ENCODE measurements at places on chromosomes 3 and 15.

- no peak for DNase-seq
Observed at GRCh38 chr3:158261371-158261991, 151.6 kb downstream of the RSRC1 start.

DNA sequence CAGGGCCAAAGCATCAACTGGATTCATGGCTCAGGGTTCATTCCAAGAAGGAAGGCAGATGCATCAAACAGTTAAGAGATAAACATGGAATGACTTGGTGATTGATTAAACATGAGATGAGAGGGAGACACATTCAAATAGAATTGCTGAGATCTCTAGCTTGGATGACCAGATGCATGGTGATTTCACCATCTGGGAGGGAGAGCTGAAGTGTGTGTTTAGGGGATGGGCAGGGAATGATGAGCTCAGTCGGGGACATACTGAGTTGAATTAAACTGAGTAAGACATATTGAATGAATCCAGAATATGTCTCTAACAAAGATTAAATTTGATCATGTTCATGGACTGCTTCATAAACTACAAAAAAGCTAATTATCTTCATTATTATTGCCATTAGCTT lies 35.5 kb downstream of the CADPS start:
- DNase-seq = no peak

DNA sequence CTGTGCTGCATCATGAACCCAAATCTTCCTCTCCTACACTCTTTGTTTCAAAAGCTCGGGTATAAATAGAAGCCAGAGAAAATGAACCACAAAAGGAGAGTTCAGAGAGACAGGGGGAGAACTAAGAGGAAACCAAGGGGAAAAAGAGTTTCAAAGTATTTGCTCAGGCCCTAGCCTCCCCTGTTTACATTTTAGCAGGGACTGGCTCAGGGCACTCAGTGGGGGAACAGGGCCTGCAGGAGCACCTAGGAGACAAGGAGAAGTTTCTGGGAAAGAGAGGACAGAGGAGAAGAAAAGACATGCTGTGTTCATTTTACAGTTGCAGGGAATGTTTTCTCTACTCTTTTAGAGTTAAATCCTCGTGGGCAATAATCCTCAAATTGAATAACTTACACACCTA lies 8.5 kb upstream of the IL17RD start:
- no peak for DNase-seq

DNA sequence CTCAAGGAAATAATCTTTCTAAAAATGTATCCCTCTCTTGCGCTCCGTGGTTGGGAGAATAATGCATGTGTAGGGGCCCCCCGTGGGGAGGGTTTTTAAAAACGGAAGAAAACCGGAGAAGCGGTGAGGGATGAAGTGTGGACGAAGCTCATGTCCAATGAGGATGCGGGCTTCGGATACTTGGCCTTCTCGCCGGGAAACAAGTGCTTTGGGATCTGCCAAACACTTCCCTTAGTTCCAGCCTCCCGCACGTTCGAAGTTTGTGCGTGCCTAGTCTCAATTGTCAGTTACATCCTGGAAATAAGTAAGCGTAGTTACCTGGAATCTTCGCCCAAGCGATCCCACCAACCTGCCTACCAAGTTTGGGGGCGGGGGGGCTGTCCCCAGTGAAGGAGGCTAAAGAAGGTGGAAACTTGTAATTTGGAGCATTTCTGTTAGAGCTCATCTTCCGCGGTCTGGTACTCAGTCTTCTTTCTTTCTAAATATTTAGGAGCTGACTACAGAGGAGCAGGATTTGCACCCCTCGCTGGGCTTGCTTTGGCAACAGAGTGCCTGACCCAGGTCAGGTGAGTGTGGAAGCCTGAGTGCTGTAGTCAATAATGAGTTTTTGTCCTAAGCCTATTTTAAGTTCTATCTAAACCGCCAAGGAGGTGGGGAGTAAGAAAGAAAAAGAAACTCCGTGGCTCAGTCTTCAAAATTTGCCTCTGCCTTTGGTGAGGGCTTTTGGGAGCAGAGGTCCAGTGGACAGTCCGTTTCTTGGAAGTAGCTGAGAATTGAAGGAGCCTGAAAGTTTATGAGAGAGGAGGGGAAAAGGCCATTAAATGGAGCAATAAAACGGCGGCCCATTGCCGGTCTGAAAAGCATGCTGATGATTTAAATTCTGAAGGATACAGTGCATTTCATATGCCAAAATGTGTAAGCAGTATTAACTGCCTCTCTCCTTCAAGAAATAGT lies 1.1 kb downstream of the ITPR1 start:
- no peak for DNase-seq

DNA sequence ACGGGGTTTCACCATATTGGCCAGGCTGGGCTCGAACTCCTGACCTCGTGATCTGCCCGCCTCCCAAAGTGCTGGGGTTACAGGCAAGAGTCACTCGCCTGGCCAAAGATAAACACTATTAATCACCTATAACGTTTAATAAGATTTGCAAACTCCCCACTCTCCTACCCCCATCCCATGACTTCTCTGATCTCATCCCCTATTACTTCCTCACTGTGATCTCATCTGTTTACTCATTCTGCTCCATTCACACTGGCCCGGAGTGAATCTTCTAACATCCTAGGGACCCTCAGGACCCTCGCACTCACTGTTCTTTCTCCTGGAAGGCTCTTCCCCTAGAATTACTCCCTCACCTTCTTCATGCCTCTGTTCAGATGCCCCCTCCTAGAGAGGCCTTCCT lies 78.9 kb downstream of the DGKG start:
- no peak for DNase-seq

DNA sequence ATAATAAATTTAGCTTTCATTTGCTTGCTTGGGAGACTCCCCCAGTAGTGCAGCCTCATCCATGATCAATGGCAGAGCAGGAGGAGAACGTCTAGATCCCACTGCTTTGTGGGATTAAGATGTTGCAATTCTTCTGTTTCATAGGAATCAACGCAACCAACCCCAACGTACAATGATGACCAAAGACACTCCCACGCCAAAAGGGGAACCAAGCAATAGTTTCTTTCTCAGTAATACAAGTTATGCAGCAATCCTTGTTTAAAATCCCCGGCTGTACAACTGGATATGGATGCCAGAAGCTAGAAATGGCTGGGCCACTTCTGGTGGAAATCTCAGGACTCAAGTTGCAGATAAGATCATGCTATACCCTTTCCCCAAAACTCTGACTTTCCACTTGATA lies 411.2 kb downstream of the VPS13C start:
- no peak for DNase-seq

- DNase-seq = no peak
Observed at GRCh38 chr15:75229191-75230015, 27.7 kb downstream of the C15orf39 start.

DNA sequence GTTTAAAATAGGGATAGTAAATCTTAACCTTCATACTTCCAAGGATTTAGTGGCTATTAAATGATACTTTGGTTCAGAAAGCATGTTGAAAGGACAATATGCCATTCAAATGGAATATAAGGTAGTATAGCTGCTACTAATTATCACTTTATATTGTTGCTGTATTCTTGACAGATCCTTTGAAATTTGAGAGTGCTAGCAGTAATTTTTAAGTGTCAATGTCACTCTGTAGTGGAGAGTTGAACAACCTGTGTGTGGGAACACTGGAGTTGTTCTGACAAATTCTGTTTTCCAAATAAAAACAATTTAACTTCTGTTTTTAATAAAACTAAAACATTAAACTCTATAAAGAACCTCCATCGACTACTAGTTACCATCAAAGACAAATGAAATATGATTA lies 565.7 kb downstream of the FGF12 start:
- no peak for DNase-seq

- DNase-seq = no peak
Observed at GRCh38 chr3:52886049-52886730, 11.2 kb downstream of the STIMATE start.

DNA sequence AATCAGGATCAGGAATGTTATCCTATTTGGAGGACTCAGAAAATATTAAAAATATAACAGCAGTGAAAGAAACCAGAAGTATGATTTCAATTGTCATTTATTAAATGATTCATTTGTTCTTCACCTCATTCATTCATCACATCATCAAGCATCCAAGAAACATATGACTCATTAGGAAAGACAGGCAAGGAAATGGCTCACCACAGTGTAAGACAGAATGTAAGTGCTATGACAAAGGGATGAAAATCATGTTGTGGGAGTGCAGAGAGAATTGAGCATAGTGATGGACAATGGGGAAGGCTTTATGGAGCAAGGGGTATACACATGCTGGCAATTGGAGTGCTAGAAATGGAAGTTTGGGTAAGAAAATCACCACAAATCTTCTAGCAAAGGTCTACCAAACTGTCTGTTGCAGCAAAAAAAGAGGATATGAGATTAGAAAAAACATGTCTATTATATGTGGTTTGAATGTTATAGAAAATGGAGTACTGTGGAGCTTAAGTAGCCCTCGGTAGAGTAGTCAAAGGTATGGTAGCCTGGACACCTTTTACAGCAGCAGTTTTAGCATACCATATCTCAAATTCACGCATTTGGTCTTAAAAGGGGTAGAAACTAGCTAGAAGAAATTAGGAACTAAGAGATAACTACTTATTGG lies 111.1 kb upstream of the GPR149 start:
- DNase-seq = no peak

GRCh38 chr15:49900903-49901235 lies 218.2 kb downstream of the ATP8B4 start:
- DNase-seq = no peak

- DNase-seq = no peak
Observed at GRCh38 chr3:112676659-112677234, 35.8 kb upstream of the CCDC80 start.

DNA sequence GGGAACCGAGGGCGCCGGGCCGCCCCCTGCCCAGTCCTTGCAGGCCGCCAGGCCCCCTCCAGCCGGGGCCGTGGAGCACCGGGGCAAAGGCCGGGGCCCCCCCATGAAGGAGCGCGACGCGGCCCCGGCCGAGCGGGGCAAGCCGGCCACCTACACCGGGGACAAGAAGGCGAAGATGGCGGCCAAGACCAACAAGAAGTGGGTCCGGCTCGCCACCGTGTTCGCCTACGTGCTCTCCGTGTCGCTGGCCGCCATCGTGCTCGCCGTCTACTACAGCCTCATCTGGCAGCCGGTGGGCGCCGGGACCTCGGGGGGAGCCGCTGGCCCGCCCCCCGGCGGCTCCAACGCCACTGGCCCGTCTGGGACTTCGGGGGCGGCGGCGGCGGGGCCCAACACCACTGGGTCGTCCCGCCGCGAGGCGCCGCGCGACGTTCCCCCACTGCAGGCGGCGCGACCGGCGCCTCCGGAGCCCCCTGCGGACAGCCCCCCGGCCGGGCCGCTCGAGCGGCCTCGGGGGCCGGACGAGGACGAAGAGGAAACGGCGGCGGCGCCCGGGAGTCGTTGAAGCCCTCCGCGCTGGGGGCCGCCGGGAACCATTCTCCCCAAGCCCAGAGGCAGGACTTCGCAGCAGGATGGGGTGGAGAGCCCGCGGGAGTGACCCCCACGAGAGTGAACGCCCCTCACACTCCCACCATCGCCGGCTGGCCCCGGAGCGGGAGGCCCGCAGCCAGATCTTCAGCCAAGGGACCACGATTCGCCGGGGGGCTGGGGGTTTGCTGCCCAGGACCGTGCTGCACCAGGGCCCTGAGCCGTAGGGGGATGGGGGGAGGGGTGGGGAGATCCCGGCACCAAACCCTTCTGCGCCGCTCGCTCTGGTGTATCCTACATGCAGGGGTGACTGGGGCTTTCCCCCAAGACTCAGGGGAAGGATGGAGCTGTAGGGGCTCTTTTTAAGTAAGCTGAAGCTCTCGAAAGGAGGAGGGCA lies 753 bp downstream of the INAFM2 start:
- no peak for DNase-seq

DNA sequence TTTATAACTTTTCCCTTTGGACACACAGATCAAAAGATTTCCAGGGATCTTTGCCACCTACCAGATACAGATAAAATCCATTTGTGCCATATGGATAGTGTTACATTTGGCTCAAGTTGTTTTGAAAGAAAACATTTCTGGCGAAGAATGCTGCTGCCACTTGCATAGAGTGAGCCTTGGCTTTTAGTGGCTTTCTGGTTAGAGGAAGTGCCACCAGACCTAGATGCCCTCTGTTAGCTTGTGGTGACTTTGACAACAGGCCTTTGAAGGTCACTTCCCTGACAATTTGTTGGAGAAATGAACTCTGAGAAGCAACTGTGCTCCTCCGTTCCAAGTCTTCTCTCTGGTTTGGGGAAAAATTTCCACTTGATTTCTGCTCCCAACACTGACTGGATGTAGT lies 158.0 kb downstream of the CHST2 start:
- DNase-seq = no peak

- DNase-seq = no peak
Observed at GRCh38 chr3:151210676-151211381, 7.8 kb upstream of the GPR171 start.

GRCh38 chr15:68205954-68206539 lies 915 bp upstream of the CALML4 start:
- DNase-seq = peak; percentile 39

DNA sequence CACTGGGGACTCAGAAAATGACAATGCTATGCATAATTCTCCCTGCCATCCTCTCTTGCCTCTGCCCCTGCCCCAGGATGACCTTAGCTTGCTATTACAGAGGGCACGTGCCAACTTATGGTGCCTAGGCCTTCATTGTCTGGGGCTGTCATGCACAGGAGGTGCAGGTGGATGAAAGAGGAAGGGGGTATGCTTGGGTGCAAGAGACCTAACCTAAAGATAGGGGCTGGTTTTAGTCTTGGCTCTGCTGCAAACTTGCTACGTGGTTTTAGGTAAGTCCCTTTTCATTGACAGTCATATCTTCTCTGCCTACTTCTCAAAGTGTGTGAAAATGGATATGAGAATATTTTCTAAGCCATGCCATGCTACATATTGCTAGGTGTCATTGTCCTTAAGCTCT lies 161.3 kb downstream of the EPHB1 start:
- no peak for DNase-seq

DNA sequence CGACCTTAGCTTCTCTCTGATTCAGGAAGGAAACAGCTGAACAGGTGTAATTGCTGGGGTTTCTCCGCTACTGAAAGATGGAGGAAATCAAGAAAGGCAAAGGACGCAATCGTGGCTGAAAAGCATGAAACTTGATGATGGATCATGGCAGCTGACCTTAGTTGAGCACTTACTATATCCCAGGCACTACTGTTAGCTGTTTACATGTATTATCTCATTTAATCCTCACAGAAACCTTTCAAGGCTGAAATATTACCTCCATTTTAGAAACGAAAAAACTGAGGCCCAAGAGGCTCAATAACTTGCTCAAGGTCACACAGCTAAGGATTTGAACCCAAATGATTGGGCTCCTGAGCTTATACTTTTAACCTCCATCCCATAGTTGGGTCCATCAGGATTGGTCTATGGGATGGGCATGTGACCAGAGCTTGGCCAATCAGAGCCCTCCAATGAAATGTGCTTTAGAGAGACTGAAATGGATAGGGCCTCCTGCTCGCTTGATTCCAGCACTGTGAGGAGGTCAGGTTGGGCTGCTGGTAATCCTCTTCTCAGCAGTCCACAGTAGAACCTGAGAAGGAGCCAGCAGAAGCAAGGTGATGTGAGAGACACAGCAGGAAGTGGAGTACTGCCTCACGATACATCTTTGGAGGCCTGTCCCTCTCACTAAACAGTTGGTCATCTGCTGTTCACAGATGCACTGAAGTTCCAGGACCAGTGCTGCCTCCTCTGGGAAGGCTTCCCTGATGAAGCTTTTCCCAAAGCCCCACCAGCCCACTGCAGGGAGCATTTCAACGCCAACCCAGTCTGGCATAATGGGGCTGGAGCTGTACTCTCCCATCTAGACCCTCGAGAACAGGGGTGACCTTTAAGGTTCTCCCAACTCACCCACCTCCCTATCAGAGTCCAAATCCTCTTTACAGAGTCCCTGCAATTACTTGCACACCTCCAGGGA lies 10.4 kb downstream of the CLN6 start:
- no peak for DNase-seq
